Fibroblast of mammary gland (primary cell): ENCODE measurements at places on chromosomes 3 and 15.

GRCh38 chr3:58441514-58442450 lies 8.2 kb upstream of the PDHB start:
- DNase-seq = no peak

GRCh38 chr15:72379856-72380430 lies 4.1 kb upstream of the HEXA start:
- DNase-seq = no peak

DNA sequence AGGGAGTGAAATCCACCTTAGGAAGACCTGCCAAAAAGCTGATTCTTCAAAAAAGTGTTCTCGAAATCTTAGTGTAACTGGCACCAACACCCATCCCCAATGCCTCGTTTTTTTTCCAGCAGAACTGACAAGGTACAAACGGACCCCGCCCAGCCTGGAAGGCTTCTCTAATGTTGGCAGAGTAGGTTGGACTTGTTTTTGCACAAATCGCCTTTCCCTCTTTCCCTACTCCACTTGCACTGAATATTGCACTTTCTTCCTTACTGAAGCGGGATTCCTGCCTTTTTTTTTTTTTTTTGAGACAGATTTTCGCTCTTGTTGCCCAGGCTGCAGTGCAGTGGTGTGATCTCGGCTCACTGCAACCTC lies 544 bp upstream of the TIMMDC1 start:
- DNase-seq = peak; percentile 30

DNA sequence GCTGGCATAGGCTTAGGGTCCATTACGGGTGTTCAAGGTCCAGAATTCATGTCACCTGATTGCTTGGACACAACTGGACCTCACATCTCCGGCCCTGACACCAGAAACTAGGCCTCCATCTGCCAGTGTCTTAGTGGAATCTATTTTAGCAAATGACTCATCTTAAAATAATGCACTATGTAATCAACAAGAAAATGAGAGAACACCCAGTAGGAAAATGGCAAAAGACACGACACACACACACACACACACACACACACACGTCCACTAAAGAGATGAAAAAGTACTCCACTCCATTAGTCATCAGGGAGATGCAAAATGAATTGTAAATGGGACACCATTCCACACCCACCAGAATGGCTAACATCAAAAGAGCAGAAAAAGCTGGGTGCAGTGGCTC lies 11.2 kb downstream of the APBA2 start:
- peak; percentile 82 for DNase-seq

- DNase-seq = peak; percentile 32
These were observed 12.4 kb downstream of the WDR5B start for GRCh38 chr3:122403489-122403888.

- DNase-seq = no peak
These were observed 31.6 kb downstream of the KY start for GRCh38 chr3:134619301-134619615.
